ENCODE measurements at places on chromosomes 3 and 15.

DNA sequence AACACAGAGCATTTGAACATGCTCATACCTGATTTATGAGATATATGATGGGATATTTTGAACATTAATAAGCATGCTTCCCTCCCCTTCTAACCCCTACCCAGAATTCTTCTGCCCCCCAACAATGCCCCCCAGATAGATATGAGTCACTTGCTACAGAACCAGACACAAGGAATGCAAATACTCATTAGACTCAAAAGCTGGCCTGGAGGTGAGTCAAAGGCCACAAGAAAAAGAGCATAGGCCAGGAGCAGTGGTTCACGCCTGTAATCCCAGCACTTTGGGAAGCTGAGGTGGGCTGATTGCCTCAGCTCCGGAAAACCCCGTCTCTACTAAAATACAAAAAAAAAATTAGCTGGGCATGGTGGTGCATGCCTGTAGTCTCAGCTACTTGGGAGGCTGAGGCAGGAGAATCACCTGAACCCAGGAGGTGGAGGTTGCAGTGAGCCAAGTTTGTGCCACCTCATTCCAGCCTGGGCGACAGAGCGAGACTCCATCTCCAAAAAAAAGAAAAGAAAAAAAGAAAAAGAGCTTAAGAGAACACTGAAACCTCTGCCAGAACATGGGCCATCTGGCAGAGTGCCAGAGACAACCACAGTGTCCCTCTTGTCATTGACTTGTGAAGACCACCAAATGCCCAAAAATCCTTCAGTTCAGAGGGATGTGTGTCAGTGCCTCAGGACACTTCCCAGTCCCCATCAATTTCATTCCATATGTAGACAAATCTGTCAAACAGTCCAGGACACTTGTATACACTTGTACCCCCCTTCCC lies 3.9 kb upstream of the SH3GL3 start:
- DNase-seq, result no peak

GRCh38 chr3:34351882-34352777 lies 553.7 kb downstream of the PDCD6IP start:
- DNase-seq, result no peak

- DNase-seq, result no peak
Observed at GRCh38 chr3:151787626-151788025, 26.3 kb upstream of the AADAC start.

- no peak for DNase-seq
Observed at GRCh38 chr3:112002096-112002971, 3.6 kb downstream of the TAGLN3 start.

DNA sequence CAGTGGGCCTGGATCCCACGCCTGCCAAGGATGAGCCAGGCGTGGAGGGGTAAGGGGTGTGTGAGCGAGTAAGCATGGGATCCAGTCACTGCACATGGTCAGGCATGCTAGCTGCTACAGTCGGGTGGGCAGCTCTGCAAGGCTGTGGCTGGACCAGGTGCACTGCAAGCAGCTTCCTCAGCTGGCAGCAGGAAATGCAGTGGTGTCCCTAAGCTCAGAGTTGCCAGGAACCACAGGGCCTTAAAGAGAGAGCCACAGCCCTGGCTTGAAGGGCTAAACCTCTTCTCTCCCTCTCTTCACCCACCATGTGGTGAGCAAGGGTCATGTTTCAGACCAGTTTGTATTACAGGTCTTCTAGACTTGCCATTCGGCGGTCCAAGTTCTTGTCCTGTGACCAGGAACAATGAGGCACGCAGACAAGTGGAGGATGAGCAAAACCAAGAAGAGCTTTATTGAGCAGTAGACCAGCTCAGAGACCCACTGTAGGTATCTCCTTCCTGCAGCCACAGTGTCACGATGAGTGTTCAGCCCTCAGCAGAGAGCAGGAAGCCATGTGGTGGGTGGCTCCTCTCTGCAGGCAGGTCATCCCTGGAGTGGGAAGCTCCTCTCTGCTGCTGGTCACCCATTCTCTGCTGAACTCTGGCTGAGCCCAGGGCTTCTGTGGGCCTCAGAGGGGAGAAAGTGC lies 511.9 kb downstream of the PYDC2 start:
- no peak for DNase-seq

DNA sequence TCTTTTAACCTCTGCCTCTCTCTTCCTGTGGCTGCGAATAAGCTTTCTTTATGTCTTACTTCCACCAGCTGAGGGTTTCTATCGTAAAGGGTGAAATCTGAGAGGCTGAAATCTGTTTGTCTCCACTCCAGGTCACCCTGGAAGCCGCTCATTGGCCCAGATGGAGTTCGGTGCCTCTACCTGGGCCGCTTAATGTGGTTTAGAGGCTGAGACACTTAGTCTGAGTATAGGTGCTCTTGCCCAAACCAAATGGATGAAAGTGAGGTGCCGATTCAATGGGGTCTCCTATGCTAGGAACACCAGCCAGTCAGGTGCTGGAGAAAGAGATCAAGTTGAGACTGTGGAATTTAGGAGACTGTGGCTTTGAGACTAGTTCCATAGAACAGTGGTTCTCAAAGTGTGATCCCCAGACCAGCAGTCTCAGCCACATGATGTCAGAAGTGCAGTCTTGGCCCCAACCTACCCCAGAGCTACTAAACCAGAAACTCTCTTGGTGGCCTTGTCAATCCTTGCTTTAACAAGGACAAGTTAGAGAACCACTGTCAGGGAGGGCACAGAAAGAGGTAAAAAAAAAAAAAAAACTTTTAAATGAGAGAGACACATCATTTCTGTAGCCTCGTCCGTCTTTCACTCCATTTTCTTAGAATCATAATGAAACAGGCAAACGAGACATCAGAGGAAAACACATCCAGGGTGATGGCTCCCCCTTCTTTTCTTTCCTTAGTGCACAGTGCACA lies 54.9 kb upstream of the CCR2 start:
- no peak for DNase-seq

- DNase-seq, result no peak
Observed at GRCh38 chr3:13708301-13708700, 159.4 kb downstream of the FBLN2 start.

- DNase-seq, result no peak
Observed at GRCh38 chr15:38611228-38611627, 46.6 kb upstream of the RASGRP1 start.

- DNase-seq, result no peak
Observed at GRCh38 chr3:11137627-11137959, 16.7 kb upstream of the HRH1 start.

GRCh38 chr3:43773273-43774094 lies 82.7 kb downstream of the ABHD5 start:
- DNase-seq, result no peak

- DNase-seq, result no peak
Observed at GRCh38 chr3:51680663-51681230, 9.7 kb downstream of the TEX264 start.

GRCh38 chr3:19457449-19457848 lies 309.1 kb downstream of the KCNH8 start:
- DNase-seq, result no peak

GRCh38 chr3:150544041-150544440 lies 2.3 kb downstream of the SERP1 start:
- no peak for DNase-seq

- DNase-seq, result no peak
Observed at GRCh38 chr3:67031986-67032385, 33.9 kb downstream of the KBTBD8 start.

- DNase-seq, result no peak
Observed at GRCh38 chr3:18245721-18246120, 179.4 kb downstream of the SATB1 start.

DNA sequence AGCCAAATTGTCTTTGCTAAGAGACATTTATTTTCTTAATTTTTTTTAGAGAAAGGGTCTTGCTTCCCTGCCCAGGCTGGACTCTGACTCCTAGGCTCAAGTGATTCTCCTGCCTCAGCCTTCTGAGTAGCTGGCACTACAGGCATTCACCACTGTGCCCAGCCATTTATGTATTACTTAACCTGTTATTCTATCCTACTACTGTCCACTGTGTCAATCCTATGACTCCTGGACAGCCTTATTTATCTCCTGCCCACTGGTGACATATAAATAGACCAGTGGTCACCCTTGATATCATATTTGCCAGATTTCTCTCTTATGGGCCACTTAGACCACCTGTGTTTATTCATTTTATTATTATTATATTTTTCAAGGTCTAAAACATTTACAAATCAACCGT lies 161.4 kb downstream of the ROBO1 start:
- DNase-seq, result no peak

DNA sequence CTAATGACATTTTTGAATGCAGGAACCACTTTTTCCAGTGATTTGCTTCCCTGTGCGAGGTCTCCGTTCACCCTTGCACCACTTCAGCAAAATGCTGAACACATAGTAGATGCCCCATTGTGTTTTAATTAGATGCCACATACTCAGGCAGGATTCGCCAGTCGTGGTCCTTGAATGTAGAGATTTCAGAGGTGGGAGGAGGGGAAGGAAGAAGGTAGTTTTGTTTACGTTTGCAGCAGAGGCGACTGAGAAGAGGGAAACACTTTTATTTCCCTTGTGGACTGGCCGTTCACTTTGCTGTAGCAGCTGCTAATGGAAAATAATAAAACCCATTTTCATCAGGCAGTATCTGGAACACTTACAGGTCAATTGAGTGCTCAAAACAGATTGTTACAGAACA lies 262.8 kb upstream of the TBL1XR1 start:
- DNase-seq, result no peak

DNA sequence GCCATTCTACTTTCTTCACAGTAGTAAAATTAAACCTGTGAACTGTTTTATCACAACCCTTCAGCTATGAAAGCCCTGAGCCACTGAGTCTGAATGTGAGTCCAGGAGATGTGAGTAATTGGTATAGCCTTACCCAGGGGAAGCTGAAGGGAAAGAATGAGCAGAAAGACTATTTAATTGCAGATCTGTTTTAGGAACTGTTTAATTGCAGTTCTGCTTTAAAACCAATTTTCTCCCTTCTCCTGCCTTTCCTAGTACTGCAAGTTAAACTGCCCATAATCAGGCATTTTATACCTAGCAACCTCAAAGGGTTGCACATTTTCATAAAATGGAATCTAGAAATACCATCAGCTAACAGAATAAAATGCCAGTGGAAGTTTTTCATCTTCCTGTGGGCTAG lies 476.7 kb downstream of the OCA2 start:
- no peak for DNase-seq

DNA sequence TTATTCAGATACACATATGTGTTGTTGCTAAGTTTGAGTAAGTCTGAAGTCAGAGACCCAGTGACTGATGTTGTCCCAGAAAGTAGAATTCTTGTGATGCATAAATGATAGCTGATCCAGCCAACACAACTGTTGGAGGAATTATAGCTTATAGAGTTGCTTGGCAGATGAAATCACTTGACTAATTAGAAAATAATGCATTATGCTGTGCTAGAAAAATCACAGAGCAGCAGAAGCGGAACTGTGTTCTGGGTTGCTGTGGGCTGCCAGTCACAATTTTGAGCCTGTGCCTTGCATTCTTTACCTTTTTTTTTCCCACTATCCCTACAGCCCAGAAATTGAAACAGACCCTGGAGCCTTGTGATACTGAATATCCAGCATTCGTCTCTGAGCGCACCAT lies 90.0 kb upstream of the LRTM1 start:
- no peak for DNase-seq

GRCh38 chr3:47421741-47422649 lies 41.2 kb downstream of the PTPN23 start:
- DNase-seq, result no peak

DNA sequence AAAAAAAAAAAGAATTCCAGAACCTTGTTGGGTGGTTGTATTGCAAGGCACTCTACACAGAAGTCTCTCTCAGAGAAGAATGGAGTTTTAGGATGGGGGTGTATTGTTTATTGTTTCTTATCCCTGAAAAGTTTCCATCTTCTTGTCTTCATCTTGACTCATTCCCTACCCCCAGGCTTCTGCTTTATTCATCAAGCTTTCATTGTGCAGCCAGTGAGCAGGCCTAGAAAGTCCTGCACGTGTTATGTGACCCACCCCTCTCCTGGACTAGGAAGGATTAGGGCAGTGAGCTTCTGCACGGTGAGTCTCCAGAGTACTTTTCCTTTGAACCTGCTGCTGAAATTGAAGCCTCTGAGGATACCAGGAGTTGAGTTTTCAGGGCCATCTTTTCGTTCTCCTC lies 150.9 kb upstream of the IL12A start:
- no peak for DNase-seq

DNA sequence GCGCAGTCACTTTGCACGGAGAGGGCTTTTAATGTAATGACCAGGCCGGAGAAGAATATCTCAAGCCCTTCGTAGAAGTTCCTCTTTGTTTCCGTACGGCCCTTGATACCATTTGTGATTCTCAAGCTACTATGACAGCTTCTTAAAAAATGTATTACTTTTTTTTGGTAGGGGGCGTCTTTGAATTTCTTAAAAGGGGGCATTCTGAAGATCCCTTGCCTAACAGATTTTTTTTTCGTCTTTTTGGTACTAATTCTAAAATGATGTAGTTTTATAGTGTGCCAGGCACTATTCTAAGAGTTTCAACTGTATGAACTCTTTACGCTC lies 614.0 kb downstream of the MCTP2 start:
- no peak for DNase-seq

DNA sequence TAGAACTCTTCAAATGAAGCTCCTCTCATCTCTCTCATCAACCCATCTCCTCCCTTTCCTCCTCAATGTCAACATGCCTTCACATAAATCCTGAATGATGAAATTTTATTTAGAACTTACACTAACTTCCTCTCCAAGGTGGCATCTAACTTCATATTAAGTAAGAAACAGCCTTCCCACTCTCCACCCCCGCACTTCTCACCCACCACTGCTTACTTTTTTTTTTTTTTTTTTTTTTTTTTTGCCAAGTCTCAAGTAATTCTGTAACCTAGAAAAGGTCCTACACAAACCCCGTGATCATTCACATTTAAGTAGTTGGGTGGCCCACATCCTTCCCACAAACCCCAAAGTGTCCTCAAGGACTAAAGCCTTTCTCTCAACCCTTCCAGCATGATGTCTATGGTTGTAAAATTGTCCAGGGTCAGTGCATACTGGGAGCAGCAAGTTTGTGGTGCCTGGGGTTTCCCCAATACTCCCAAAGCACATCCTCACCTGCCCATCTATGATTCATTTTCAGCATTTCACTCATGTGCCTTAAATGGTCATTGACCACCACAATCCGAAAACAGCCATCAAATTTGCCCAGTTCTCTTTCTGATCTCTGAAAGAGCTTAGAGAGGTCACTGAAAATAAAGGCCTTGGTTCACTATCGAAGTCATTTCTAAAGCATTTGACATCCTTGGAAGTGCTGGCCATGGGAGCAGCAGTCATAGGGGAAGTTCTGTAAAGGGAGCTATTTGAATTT lies 47.2 kb downstream of the CD86 start:
- no peak for DNase-seq

DNA sequence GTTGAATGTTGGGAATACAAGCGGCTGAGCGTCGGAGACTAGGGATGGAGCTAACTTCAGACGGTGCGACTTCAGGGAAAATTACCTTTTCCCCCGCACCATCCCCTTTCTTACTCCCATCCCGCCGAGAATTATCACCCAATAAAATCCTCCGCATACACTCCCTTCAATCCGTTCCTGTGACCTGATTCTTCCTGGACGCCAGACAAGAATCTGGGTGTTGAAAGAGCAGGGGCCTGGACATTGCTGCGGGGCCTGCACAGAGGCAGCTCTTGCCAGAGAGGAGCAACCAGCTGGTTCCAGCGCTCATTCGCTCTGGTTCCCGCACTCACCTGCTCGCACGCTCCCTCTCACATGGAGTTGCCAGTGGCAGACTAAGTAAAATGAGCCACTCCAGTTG lies 241.9 kb downstream of the ALCAM start:
- DNase-seq, result no peak

- DNase-seq, result no peak
Observed at GRCh38 chr15:36347272-36347858, 232.1 kb upstream of the CDIN1 start.

- DNase-seq, result no peak
Observed at GRCh38 chr3:197327701-197328100, 29.3 kb upstream of the DLG1 start.

- DNase-seq, result no peak
Observed at GRCh38 chr15:43198992-43199391, 13.8 kb downstream of the CCNDBP1 start.
